ENCODE measurements at places on chromosomes 3 and 15.
A peak's percentile ranks its signal among the peaks of the same experiment; 100 is the strongest.

DNA sequence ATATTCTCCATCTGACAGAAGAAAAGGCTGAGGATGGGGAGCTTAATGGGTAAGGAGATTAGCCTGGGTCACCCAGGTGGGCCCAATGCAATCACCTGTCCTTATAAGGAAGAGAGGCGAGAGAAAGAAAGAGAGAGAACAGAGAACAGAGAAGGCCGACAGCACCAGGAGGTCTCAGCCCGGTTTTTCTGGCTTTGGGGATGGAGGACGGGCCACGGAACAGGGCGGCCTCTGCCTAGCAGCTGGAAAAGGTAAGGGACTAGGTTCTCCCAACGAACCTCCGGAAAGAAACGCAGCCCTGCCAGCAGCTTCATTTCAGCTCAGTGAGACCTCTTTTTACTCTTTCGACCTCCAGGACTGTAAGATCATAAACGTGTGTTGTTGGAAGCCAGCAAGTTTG is 196.0 kb upstream of the LYSMD4 start:
- DNase-seq, result no peak

DNA sequence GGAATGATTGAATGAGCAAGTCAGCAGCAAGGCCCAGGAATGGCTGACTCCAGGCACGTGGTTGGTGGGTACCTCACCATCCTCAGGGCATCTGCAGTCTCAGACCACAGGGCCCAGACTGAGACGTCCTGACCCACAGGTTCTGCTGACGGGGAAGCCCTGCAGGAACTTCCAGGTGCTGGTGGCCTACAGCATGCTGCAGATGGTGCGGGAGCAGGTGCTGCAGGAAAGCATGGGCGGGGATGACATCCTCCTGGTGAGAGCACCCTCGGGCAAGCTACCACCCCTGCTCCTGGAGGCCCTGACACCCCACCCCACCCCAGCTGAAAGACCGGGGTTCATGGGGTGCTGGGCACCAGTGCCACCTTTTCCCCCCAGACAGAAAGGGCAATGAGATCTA is 14.1 kb downstream of the TBC1D21 start:
- DNase-seq, result no peak

GRCh38 chr3:141000027-141000663 is 51.0 kb upstream of the SPSB4 start:
- peak; percentile 17 for DNase-seq

GRCh38 chr3:20701641-20702040 is 515.6 kb upstream of the SGO1 start:
- peak; percentile 53 for DNase-seq

DNA sequence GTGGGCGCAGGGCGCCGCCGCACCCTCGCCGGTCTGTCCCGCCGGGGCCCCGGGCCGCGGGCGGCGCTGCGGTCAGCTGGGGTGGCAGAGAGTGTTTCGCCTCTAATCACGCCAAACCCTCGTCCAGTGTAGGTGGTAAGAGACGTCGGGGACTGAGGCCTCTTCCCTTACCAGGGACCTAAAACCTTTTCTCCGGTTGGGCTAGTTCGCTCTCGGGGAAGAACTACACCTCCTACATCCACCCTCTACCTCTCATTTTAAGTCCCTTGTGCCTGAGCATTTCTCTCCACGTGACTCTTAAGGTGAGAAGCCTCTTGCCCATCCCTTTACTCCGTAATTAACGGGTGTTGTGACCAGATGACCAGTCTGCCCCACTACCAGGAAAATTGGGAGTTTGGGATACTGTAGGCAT is 520 bp downstream of the TMEM42 start:
- DNase-seq, result no peak

DNA sequence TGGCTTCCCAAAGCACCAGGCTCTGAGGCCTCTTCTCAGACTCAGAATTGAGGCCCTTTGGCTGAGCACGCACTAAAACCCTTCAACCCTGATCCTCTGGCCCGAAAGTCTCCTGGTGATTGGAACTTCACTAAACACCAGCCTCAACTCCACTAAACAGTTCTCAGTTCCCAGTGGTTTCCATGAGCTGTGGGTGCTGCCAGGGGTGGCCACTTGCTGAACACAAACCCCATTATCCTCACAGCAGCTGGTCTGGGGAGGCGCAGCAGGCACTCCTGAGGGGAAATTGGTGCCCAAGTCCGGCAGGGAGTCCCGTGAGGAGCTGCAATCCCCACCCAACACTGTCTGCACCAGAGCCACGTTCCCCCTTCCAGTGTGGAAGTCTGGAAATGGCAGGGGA is 3.8 kb upstream of the CLK3 start:
- no peak for DNase-seq

GRCh38 chr3:14143271-14144225 is 18.7 kb downstream of the TMEM43 start:
- DNase-seq, result no peak

DNA sequence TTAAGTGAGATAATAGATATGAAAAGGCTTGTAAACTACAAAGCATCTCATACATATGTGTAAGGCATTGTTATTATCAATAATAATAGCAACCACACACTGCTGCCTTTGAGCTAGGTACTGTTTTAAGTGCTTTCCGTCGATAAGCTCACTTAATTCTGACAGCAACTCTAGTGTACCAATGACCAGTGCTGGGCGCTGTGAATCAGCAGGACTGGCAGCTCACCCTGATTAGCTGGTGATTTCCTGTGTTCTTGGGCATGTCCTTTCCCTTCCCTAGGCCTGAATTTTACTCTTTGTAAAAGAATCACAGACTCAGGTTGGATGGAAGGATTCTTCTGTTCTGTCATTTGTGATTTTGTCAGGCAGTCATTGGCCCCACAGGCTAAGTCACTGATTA is 215.6 kb downstream of the LPP start:
- DNase-seq, result no peak

DNA sequence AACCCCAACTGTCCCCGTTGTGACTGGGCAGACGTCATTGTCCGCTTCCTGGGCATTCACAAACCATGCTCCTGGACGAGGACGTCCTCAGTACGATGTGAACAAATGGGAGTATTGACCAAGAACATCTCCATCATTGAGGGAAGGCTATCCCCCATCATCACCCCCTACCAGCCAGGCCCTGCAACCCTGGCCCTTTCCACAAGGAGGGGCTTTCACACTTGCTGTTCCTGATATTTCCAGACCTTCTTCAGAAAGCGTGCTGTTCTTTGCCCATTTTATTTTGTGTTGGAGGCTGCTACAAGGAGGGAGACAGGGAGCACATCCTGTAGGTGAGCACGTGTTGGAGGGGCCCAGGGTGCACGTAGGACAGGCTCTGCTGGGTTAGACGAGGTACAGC is 277.0 kb upstream of the LRRC3B start:
- no peak for DNase-seq

DNA sequence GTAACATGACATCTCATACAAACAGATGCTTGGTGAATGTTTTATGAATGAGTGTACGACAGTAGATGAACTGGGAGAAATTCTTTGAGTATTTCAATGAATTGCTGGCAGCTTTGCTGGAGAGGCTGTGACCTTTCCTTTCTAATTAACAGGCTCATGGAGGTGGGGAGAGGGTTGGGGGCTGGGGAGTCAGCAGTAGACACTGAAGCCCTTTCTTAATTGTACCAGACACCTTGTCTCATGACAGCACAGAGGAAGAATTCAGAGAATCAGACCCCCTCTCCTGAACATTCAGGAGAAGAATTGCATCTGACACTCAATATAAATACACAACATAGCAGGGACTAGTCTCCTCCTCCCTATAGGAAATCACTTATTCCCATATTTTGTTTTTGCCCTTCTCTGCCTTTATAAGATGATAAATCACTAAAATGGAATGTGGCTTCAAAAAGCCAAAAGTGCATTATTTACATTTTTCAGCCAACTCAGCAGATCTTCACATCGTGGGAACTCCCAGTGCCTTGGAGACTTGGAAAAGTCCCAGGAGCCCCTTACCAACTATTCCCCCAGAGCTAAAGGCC is 66.2 kb upstream of the TPM1 start:
- DNase-seq, result no peak

DNA sequence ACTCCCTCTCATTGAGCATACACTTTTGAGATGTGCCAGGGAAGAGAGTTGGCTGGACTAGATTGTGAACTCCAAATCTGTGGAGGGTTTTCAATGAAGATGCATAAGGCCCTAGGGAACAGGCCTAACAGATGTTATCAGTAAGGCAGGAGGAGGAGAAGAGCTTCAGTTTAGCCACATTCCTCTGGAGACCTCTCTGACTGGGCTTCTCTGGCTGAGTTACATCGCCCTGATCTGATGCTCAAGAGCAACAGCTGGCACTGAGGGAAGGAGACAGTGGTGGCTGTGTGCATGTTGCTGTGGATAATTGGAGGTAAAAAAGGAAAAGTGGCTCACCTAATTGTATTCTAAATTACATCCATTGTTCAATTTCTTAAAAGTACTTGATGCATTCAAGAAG is 206.4 kb upstream of the CFAP20DC start:
- no peak for DNase-seq
